ENCODE measurements at places on chromosomes 7 and 10. TPM values are rescaled to one million over a fixed set of nuclear protein-coding genes. Genes with fewer than 3 reads are reported as not detected.

The JAKMIP3 gene
- 5.6 TPM for total RNA-seq

The ASCC1 gene
- 129 TPM for total RNA-seq

The FXYD4 gene
- not detected for total RNA-seq

The IDE gene
- 41.2 TPM for total RNA-seq

The IGFBP1 gene
- total RNA-seq, result 0.92 TPM

The RBP4 gene
- 0.57 TPM for total RNA-seq

The IDI2 gene
- total RNA-seq, result not detected

DNA sequence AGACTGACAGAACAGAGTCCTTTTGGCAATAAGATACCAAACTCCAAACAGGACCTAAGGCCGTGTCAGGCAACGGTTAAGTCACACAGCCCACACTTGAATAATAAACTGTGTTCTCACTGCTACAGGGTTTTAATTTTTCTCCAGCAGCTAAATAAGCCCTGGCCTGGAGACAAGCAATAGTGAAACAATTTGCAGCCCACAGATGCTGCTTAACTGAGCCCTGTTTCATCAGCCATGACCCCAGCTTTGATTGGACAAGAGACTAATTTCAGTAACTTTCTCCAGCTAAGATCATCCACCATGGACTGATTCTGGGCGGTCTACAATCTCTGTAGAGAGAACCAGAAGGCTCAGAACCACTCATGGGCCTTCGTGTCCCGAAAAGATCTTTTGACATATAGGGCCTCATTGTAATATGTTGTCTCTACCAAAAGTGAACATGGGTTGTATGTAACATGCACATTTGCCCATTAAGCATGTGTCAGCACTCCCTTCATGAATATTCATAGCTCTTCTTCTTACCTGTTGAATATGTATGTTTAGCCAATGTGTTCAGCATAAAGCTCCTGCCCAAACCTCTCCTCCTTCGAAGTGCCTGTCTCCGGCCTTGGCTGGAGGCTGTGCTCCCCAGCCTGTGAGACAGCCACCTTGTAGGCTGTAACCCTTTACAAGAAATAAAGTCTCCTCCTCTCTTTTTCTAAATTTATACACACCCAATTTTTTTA lies 223.1 kb upstream of the AKR1E2 start:
- no peak for DNase-seq

- DNase-seq, result peak; percentile 44
These were observed 141.6 kb upstream of the AKR1E2 start for GRCh38 chr10:4684434-4684833.

DNA sequence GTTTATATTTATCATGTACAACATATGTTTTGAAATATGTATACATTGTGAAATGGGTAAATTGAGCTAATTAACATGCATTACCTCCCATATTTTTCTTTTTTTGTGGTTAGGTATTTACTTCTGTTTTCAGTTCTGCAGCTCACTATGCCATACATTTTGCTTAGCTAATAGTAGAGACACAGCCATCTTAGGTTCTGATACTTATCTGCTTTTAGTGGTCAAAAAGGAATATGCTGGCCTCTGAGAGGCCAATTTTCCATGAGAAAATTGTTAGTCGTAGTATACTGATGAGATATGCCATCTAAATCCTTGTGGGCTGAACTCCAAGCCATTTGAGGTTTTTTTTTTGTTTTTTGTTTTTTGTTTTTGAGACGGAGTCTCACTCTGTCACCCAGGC lies 31.0 kb downstream of the SGPL1 start:
- DNase-seq, result no peak

DNA sequence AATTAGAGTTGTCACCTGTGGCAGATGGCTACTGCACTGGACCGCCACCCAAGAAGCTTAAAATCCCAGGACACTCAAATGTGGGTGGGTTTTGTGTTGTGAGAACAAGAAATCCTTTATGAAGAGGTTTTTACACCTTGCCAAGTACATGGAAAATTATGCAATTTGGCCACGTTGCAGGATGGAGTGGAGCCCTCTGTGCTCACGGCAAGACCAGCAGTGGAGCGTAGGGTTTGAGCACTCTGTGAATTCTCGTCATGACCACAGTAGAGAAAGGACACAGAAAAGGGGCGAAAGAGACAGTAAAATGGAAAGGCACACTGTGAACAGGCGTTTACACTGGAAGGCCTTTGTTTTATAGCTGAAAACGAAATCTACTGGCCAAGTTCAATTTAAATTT lies 222.6 kb downstream of the ADARB2 start:
- DNase-seq, result no peak

DNA sequence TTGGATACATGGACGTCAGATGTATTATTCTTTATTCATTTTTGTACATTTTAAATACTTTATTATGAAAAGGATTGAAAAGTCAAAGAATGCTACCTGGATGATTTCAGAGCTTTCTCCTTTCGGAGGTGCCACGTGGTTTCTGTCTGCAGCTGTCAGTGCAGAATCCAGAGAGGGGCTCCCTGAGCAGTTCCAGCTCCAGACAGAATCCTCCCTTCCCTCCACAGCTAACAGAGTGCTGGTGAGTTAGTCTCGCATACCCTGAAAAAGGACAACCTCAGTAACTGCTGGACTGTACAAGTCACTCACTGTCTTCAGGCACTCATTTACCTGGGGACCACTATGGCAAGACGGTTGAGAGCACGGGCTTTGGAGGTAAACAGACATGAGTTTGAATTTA lies 10.9 kb downstream of the DNMBP start:
- DNase-seq, result no peak

GRCh38 chr10:116783011-116783655 lies 40.8 kb upstream of the HSPA12A start:
- DNase-seq, result no peak

DNA sequence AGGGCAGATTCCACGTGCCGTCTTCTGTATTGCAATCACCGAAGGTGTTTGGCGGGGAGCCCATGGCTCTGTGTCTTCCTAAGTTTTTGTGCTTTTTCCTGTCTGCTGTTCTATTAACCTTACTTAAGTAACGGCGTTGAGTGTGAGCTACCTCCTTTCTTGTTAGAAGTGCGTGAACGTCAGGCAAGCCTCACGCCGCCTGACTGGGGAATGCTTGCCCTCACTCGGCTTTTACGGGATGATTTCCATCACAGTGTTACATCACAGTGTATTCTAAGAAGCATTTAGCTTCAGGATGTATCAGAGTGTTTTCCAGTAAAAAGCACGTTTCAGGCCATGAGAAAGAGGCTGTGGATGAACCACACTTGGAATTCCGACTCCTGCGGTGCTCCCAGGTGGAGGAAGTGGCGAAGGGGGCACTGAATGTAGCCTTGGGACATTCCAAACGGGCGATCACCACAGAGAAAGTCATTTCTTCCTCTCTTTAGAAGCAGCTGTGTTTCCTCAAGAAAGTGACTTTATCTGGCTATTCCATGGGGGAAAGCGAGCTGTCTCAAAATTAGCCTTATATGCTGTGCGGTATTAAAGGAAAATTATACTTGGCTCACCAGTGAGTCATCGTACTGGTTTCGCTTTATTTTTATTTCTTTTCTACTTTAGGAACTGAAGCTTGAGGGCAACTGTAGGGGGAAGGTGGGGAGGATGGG lies 290.7 kb downstream of the KLF6 start:
- peak; percentile 75 for DNase-seq

DNA sequence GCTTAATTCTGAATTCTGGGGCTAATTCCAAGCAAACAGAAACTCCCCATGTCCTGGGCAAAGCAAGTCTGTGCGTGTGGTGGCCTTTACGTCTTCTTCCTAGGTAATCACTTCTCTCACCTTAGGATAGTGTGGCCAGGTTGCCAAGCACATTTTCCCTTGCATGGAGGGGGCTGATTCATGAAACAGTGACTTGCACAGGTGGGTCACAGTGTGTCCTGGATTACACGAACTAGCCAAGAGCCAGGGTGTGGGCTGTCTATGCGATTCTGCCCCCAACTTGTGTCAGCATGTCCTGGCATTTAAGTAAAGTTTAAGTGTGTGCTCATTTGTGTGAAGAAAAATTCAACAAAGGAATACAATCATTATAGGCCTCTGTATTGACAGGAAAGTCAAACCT lies 18.5 kb upstream of the SEM1 start:
- DNase-seq, result no peak

- DNase-seq, result no peak
These were observed 20.0 kb downstream of the WNT8B start for GRCh38 chr10:100482834-100483185.

- DNase-seq, result no peak
These were observed 338.5 kb upstream of the FOXK1 start for GRCh38 chr7:4343272-4344247.

DNA sequence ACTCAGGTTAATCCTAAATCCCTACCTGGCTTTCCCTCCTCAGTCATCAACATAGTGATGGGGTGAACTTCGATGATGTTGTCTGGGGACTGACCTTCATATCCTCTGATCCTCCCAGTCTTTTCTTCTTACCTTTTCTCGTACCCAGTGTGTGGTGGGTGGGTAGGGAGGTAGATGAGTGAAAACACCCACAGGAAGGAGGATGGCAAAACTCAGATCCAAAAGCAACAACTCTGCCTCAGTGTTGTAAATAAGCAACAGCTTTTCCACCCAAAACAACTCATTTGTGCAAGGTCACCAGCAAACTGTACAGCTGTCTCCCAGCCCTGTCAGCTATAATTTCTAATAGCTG lies 38.6 kb downstream of the VOPP1 start:
- DNase-seq, result no peak

Measured in PC-9 (cell line).